Astrocyte of the cerebellum (primary cell): ENCODE measurements at places on chromosomes 5 and 9.

DNA sequence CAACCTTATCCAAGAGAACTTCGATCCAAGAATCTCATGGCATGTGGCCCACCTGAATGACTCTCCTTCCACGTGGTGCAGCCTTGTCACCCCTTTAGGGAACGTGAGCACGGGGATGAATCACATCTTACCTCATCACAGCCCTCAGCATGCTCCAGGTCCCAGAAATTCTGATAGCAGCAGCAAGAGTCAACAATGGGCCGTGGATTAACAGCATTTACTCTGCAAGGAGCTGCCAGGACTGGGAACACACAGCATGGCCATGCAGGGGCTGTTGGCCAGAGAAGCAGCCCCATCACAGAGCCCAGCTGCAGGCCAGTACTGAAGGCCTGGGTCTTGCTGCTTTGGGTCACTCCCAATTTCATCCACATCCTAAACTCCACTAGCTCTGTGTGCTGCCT, 150.4 kb downstream of the C5orf15 start:
- no peak for DNase-seq

DNA sequence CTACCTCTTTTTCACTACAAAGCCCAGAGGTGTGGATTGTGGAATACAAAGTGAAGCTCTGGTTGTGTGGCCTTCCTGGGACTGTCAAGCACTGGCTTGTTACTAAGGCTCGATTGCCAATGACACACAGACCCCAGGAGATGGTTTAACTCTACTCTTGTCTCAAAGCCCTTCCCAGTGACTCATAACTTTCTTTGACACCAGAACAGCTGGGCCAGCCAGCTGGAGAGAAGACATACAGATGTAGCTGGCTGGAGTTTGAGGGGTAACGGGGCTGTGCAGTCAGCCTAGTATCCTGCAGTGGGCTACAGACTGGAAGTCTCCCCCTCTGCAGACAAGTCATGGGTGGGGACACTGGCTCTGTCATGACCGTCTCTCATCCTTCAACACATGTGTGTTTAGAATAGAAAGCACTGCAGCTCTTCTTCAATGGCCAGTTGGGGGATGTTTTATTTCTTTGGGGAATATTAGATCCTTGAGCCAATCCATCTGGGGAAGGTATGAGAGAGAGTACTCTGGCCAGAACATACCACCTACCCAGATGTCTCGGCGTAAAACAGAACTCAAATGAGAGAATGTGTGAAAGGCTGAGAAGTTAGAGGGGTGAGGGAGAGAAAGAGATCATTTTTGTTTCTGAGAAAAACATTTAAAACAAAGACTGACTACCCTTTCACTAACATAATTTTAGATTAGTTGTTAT, 53.3 kb downstream of the SEMA6A start:
- no peak for DNase-seq

- no peak for DNase-seq
Measured at GRCh38 chr9:134222018-134222573, 57.7 kb upstream of the RNU6ATAC start.

DNA sequence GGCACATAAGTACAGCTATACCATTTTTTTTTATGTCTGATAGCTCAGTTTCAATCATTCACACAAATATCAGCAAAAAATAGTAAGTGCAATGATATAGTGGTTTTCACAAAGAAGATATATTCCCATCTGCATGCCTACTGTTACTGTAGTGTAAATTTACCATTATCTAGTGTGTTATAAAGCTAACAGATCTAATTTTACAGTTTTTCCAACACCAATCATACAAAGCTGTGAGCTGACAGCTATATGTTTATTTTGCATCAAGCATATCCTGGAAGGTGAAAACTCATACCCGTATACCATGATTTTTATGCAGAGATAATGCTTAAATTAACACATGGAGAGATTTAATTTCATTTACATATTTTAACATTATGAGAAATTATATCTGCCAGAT, 89.9 kb upstream of the HAPLN1 start:
- DNase-seq, result no peak

DNA sequence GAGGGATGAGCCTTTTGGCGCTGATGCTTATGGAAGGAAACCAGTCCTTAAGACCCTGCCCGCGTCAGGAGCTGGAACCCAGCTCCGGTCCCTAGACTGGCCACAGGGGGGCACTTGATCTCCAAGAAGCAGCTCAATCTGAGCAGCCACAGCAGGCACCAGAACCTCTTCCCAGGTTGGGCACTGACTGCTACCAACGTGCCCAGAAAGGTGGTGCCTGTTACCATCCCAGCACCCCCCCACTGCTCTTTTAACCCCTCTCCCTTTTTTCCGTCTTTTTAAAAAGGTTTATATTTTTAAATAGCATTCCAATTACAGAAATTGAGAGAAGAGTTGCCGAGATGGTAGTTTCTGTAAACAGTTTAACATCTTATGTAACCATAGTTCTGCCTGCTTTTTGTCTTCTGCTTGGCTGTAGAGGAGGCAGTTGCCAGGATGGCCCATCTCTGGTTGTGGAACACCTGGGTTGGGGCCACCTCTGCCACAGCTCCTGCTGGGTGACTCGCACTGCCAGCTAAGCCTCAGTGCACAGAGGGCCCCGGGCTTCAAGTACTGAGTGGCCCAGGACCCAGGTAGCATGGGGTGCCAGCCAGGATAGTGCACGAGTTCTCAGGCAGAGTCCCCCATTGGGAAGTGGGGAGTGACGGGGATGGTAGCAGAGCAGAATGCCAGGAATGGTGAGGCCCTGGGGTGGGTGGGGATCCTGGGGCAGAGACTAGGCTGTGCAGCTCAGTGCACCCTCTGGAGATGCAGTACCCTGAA, 62.8 kb downstream of the PFDN1 start:
- DNase-seq, result no peak

DNA sequence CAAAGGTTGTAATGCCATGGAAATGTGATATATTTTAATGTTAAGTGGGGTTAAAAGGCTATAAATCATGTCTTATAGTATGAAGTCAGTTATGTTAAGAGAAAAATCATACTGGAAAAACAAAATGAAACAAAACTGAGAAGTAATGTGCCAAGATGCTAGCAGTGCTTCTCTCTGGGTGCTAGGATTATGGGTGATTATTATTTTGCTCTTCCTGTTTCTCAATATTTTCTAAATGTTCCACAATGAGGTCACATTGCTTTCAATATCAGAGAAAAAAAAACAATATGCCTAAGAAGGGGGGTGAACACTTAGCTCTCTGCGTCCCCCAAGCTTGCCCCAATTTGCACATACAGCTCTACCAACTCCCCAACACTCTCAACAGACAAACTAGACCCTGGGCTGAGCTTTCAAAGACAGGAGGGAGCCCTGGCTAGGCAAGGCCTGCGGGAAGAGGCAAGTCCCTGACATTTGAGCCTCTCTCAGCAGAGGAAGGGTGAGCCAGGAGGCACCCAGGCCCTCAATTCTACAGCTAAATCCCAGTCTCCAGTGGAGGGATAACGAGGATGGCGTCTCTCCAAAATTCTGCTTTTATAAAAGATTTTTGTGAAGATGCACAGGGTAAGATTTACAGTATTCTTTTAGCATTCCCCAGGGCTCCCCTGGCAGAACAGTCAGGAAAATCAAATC, 24.4 kb downstream of the WHRN start:
- no peak for DNase-seq

GRCh38 chr9:89877051-89878002, 272.5 kb downstream of the GADD45G start:
- DNase-seq, result no peak

DNA sequence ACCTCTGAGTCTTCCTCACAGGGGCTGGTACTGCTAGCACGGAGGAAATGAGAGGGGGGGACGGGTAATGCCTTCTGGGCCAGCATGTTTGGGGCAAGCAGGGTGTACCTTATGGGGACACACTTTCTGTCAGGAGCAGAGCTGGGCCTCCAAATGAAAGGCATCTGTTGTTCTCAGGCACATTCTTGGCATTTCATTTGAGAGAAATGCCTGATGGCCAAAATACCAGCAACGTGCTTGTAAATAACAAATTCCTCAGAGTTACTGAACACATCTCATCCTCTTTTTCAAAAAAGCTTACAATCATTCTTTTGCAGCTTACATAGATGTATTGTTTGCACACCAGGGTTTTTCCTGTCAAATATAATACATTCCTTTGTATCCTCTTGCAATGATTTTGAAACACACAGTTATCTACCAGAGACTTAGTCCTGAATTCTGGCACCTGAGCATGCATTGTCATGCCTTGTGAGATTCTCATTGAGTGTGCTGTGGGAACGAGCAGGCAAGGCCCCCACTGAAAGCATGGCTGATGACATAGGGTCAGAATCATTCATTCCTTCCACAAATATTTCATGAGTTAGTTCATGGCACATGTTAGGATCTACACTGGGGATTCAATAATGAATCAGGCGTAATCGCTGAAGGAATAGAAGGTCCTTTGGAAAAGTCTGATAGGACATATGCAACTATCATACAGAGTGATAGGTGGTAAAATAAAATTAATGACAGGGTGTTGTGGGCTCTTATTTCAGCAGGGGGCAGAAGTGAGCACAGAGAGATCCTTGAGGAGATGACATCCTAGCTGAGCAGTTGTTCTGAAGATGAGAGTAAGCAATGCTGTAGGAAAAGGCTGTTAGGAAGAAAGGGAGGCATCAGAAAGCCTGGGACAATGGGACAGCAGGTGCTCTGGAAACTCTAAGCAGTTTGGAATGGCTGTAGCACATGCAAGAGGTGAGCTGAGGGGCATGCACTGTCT, 260.9 kb upstream of the TUT7 start:
- no peak for DNase-seq

GRCh38 chr9:4131946-4132345, 167.9 kb downstream of the GLIS3 start:
- no peak for DNase-seq

DNA sequence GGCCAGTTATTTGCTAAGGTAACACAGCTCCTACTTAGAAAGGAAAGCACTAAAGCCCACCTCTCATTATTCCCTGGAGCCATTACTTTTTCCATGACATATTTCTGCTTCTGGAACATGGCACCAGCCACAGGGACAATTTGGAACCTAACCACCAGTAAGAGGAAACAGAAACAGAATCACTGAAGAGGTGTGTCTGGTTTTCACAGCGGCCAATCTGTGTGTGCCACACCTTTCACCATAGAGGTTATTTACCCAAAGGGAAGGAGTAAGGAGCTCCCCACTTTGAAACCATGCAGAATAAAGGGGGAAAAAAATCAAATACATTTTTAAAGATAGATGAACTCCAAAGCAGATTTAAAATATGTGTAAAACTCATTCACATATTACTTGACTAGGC, 21.1 kb downstream of the PRUNE2 start:
- no peak for DNase-seq

DNA sequence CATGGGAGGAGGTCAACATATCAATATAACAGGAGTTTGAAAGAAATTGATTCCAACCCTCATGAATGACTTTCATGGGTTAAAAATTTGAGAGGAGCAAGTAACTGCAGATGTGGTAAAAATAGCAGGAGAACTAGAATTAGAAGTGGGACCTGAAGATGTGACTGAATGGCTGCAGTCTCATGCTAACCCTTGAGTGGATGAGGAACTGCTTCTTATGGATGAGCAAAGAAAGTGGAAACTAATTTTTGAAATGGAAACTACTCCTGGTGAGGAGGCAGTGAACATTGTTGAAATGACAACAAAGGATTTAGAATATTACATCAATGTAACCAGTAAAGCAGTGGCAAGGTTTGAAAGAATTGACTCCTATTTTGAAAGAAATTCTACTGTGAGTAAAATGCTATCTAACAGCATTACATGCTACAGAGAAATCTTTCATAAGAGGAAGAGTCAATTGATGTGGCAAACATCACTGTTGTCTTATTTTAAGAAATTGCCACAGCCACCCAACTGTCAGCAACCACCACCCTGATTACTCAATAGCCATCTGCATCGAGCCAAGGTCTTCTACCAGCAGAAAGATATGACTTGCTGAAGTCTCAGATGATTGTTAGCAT, 1683.2 kb downstream of the MAT2B start:
- no peak for DNase-seq

DNA sequence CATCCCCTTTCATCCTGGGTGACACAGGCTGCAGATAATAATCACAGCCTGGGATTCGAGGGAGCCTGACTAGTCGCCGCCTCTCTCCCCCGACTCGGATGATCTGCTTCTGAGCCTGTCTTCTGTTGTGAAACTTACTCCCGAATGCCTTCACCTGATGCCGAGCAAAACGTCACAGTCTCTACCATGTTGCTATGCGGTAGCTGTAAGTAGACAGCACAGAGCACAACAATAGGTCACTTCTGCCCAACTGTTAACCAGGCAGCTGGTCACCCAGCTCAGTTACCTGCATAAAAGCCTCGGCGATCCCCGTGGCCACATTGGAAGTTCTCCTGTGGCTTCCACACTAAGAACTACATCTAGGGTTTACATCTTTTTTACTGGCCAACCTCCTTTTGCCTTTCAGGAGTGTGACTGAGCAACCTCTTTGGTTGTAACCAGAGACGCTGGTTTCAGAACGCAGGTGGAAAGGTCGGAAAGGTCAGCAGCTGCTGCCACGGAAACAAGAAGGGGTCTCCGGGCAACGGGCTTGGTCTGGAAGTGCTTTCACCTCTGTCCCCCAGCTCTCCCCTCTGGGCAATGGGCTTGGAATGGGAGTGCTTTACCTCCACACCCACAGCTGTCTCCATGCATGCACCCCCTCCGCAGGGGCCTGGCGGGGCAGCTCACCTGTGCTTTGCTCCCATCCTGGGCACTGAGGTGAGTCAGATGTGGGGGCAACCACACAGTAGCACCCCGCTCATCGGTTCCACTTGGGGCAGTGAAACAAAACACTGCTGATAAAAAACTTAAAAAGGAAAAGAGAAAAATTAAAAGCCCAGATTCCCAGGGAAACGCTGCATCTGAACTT, 7.6 kb upstream of the PPP1R26 start:
- no peak for DNase-seq

- no peak for DNase-seq
Measured at GRCh38 chr5:141465351-141465750, 10.4 kb upstream of the PCDHGC3 start.

DNA sequence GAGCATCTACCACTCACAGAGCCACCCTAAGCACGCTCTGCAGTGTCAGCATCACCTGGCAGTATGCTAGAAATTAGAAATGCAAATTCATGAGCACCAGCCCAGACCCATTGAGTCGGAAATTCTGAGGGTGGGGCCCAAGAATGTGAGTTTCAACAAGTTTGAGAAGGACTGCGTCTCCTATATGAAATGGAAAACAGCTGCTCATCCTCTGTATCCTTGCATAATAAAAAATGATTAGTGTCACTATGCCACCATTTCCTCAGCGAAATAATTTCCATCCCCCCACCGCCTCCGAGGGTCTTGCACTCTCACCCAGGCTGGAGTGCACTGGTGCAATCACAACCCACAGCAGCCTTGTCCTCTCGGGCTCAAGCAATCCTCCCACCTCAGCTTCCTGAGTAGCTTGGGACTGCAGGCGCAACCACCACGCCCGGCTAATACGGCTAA, 1.3 kb upstream of the IQGAP2 start:
- no peak for DNase-seq

DNA sequence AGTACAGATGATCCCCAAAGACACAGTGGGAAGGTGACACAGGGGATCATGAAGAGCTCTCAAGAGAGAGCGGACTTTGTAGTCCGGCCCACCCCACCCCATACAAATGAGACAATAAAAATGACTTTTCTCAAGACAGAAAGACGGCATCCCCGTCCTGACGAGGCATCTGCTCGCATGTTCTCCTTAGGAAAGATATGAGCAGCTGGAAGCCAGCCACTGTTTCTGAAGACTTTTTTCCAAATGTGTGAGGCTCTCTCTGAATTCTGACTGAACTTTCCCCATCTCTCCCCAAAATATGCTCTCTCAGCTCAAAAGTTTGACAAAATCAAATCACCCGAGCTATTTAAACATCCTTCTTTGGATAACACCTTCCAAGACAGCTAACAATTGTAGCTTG, 105.2 kb downstream of the RFK start:
- no peak for DNase-seq

- DNase-seq, result no peak
Measured at GRCh38 chr5:139696167-139696893, 48.2 kb downstream of the CXXC5 start.

- no peak for DNase-seq
Measured at GRCh38 chr5:108827131-108827530, 79.4 kb downstream of the FER start.
